ENCODE measurements at places on chromosomes 16 and 17. TPM values are rescaled to one million over a fixed set of nuclear protein-coding genes. Genes with fewer than 3 reads are reported as not detected.

GRCh38 chr17:35542990-35543389, 5.5 kb upstream of the SLFN12L start:
- no peaks in the 10 kb centered on the region for H3K27me3 ChIP-seq
- H3K36me3 ChIP-seq = no peaks in the 10 kb centered on the region
- DNase-seq = no peak
- peaks cover 19% of the 10 kb centered on the region for H3K4me1 ChIP-seq
- no peak overlapping the region for H3K4me3 ChIP-seq
- H3K27ac ChIP-seq = no peak overlapping the region

DNA sequence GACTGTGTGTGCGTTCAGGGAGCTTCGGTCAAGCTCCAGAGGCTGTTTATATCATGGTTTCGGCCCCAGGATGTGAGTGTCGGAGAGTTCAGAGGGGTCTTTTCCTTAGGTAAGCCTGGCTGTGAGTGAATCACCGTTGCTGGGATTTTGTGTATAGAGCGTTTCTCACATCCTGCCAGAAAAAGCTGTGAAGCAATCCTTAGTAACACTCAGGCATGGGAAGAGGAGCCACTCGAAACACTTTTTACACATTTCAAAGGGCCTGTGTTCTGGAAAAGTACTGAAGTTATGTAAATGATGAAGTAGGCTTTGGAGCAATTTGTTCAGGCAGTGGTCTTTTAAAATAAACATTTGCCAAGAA, 662 bp downstream of the PGS1 start:
- peak overlapping the region; percentile 84 for H3K4me3 ChIP-seq
- H3K27me3 ChIP-seq = no peaks in the 10 kb centered on the region
- H3K4me1 ChIP-seq = peaks cover 75% of the 10 kb centered on the region
- peak overlapping the region; percentile 92 for H3K27ac ChIP-seq
- DNase-seq = no peak

- no peak overlapping the region for H3K4me3 ChIP-seq
- no peaks in the 10 kb centered on the region for H3K4me1 ChIP-seq
- no peaks in the 10 kb centered on the region for H3K27me3 ChIP-seq
- no peak for DNase-seq
- H3K27ac ChIP-seq = no peak overlapping the region
These were observed 153.2 kb upstream of the KCNJ18 start for GRCh38 chr17:21539146-21539545.

- no peak overlapping the region for H3K4me3 ChIP-seq
- DNase-seq = no peak
- peaks cover 41% of the 10 kb centered on the region for H3K36me3 ChIP-seq
- no peaks in the 10 kb centered on the region for H3K27me3 ChIP-seq
These were observed 39.9 kb downstream of the CEP95 start for GRCh38 chr17:64546716-64547115.

- H3K36me3 ChIP-seq = peaks cover 15% of the 10 kb centered on the region
- H3K4me3 ChIP-seq = peak within 1 kb of the TSS; percentile 79
- peaks cover 59% of the 10 kb centered on the region for H3K4me1 ChIP-seq
- peak within 1 kb of the TSS; percentile 93 for H3K27ac ChIP-seq
- no peaks in the 10 kb centered on the region for H3K27me3 ChIP-seq
These were observed at the start of gene G6PC3 for GRCh38 chr17:44070455-44071197. TSS of gene G6PC3 (plus strand) at chr17:44070735. CDS start at chr17:44070966, 231 bp downstream.

- no peak overlapping the region for H3K27ac ChIP-seq
- H3K36me3 ChIP-seq = no peaks in the 10 kb centered on the region
- no peaks in the 10 kb centered on the region for H3K4me1 ChIP-seq
- no peaks in the 10 kb centered on the region for H3K27me3 ChIP-seq
These were observed 461.7 kb upstream of the HSBP1 start for GRCh38 chr16:83345846-83346640.

- peak; percentile 76 for DNase-seq
- H3K27me3 ChIP-seq = no peaks in the 10 kb centered on the region
- H3K27ac ChIP-seq = peak overlapping the region; percentile 49
- H3K4me1 ChIP-seq = peaks cover 83% of the 10 kb centered on the region
These were observed 179.7 kb downstream of the RAB11FIP4 start for GRCh38 chr17:31570951-31571892.

DNA sequence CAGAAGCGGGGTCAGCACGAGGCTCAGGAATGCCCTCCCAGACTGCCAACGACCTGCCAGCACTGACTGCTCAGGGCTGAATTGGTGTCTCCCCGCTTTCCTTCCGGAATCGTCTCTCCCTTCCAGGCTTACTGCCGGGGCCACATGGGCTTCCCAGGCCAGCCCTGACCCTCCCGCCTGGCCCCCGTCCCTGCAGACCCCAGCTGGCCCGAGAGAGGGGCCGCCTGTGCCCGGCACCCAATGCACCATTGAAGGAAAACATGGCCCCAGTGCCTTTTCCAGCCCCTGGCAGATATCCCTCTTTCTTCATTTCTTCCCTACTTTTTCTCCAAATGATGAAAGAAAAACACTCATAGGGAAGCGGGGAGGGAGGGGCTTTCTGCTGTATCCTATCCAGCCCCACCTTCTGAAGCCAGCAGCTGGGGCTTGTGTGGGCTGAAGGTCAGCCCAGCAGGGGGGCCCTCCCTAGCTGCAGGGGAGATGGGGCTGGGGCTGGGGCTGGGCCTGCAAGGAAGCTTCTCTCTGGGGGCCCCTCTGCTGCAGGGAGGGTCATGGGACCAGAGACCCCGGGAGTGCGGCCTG, 25.9 kb downstream of the ZNF469 start:
- no peaks in the 10 kb centered on the region for H3K36me3 ChIP-seq
- H3K27me3 ChIP-seq = no peaks in the 10 kb centered on the region
- H3K27ac ChIP-seq = no peak overlapping the region
- peaks cover 9% of the 10 kb centered on the region for H3K4me1 ChIP-seq

DNA sequence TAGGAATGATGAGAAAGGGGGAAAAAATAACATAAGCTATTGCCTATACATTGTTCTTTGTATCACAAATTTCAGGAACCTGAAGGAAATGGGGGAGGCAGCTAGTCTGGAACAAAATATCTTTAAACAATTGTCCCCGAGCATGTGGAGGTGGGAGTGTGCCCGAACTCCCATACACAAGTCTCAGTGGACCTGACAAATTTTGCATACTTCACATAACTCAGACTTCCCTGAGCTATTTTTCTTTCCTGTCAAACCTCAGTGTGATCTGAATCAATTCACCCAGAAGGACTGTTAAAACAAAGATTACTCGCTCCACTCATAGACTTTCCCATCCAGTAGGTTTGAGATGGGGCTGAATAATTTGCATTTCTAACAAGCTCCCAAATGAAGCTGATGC, 1.6 kb upstream of the XPO6 start:
- H3K27ac ChIP-seq = no peak overlapping the region
- no peak for DNase-seq
- H3K4me1 ChIP-seq = peaks cover 12% of the 10 kb centered on the region
- H3K27me3 ChIP-seq = no peaks in the 10 kb centered on the region

DNA sequence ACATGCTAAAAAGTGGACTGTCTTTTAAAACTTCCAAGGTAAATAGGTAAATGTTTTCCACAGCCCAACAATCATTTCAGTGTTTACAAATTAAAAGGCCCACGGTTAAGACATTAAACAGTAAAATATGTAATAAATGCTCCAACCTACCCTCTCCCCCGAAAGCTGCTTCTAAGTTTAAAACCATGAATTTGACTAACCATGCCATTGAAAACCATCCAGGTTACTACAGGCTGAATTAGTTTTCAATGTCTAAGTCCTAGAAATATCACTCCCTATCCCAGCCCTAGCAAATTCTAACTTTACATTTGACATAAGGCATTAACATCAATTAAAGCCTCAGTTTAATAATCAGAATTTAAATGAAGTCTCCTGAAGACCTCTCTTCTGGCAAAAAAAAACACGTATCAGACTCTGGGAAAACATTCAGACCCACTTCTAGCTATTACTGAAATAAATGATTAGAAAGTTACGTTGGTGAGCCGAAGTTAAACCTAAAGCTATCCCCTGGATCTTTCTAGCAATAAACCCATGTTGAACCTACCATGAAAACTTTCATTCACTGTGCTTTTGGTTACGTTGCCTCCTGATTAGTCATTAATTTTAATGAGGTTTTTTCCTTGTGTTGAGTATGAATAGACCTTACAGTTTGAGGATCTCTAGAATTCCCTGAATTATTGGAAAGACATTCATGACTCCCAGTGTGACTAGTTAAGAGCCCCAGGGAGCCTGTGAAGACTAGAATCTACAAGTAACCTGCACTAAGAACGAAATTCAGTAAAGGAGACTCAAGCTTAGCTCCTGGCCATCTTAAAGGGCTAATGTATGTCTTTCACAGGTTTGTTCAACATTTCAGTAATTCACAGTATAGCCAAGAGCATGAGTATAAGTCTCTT, 1.7 kb upstream of the POLG2 start:
- no peaks in the 10 kb centered on the region for H3K27me3 ChIP-seq
- H3K4me1 ChIP-seq = peaks cover 56% of the 10 kb centered on the region
- peaks cover 58% of the 10 kb centered on the region for H3K36me3 ChIP-seq
- no peak overlapping the region for H3K27ac ChIP-seq

DNA sequence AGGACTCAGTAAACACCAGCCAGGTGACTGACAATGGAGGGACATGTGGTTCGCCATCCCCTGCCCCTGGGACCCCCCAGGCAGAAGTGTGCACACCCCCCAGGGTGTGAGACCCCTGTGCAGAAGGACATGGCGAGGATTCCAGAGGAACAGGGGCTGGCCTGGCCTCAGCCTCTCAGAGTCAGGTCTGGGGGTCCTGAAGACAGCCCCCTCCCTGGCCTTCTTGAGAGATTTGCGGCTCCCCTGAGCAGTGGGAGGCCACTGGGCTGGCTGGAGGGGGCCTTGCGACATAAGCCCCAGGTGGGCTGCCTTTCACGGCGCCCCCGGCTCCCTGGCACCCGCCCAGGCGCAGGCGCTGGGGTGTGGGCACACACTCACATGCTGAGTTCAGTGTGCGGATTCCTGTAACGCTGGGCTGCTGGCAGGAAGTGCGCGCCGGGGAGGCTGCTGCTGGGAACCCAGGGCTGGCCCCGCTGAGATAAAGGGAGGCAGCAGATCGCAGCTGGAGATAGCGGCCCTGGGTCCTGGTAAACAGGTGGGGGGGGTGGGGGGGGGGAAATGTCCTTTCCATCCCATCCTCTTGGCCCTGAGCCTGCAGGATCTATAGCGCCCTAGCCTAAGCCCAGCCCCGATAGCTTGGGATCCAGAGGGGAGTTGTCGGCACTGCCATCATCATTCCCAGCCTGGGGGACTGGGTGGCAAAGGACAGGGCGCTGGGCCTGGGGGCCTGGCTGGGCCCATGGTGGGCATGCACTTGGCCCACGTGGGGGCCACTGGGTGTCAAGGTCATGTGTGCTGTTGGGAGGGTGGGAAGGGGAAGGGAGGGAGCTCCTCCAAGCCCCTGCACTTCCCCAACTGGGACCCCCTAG, 27.1 kb downstream of the TMEM235 start:
- no peaks in the 10 kb centered on the region for H3K36me3 ChIP-seq
- no peak overlapping the region for H3K4me3 ChIP-seq
- DNase-seq = peak; percentile 82
- H3K27me3 ChIP-seq = no peaks in the 10 kb centered on the region
- peak overlapping the region; percentile 80 for H3K27ac ChIP-seq
- peaks cover 56% of the 10 kb centered on the region for H3K4me1 ChIP-seq

DNA sequence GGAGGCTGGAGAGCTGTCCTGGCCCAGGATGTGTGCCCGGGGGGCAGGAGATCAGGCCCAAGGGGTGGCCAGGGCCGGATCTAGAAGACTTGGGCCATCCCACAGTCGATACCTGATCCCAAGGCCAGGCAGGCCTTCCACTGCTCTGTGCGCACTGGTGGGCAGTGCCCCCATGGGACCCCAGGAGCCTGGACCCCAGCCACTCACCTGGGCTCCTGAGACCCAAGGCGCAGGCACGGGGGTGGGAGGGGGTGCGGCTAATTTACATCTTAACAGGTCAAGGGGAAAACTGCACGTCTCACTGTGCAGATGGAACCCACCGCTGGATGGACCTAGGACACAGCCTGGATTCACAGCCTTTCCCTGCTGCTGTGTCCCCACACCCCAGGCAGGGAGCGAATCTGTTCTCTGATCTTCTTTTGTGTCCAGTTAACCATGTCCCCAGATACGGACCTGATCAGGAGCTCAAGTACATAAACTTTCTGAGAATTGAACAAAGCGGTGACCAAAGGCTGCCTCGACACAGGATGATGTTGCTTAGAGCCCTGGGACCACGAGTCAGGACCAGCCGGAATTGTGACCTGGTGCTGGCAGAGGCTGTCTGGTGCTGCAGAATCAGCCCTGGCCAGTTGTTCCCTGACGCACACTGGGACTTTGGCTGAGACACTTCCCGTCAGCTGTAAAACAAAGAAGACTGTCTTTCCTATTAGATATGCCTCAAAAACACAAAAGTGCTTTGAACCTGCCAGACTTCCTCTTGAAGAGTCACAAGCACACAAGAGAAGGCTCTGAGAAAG, 60.6 kb downstream of the TNFRSF13B start:
- no peak overlapping the region for H3K4me3 ChIP-seq
- peak; percentile 69 for DNase-seq
- no peaks in the 10 kb centered on the region for H3K4me1 ChIP-seq

GRCh38 chr16:27639561-27640276, 89.8 kb downstream of the KATNIP start:
- H3K4me3 ChIP-seq = no peak overlapping the region
- peaks cover 15% of the 10 kb centered on the region for H3K36me3 ChIP-seq
- no peaks in the 10 kb centered on the region for H3K27me3 ChIP-seq
- no peaks in the 10 kb centered on the region for H3K4me1 ChIP-seq
- H3K27ac ChIP-seq = no peak overlapping the region

GRCh38 chr16:13376174-13376573, 474.8 kb downstream of the SHISA9 start:
- H3K4me1 ChIP-seq = no peaks in the 10 kb centered on the region
- no peak overlapping the region for H3K4me3 ChIP-seq
- H3K27ac ChIP-seq = no peak overlapping the region
- no peaks in the 10 kb centered on the region for H3K27me3 ChIP-seq
- no peak for DNase-seq
- H3K36me3 ChIP-seq = no peaks in the 10 kb centered on the region

DNA sequence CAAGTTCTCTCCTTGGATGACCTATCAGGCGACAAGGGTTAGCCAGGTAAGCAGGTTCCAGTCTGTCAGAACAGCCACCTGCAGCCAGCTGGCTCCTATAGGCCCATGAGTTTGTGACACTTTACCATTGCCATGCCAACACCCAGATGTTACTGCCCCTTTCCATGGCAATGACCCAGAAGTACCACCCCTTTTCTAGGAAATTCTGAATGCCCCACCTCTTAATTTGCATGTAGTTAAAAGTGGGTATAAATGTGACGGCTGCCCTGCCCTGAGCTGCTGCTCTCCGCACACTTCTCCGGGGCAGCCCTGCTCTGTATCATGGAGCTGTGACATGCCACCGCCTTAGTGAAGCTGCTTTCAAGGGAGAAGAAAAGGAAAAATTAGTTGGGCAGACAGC, 10.0 kb upstream of the SECTM1 start:
- no peak overlapping the region for H3K27ac ChIP-seq
- no peak for DNase-seq
- no peaks in the 10 kb centered on the region for H3K27me3 ChIP-seq
- H3K36me3 ChIP-seq = no peaks in the 10 kb centered on the region
- no peak overlapping the region for H3K4me3 ChIP-seq
- H3K4me1 ChIP-seq = peaks cover 11% of the 10 kb centered on the region

GFOD2 gene
- 7.6 TPM for total RNA-seq

KRT31 gene
- total RNA-seq = not detected

NXPH3 gene
- total RNA-seq = not detected

TRIM72 gene
- total RNA-seq = not detected

ARL5C gene
- not detected for total RNA-seq

NPIPA8 gene
- not detected for total RNA-seq

SYT17 gene
- 18.7 TPM for total RNA-seq

CBX1 gene
- total RNA-seq = 65.6 TPM

GNG13 gene
- not detected for total RNA-seq

MT1E gene
- total RNA-seq = 292 TPM
